Upper lobe of left lung (tissue), 6 donors: ENCODE measurements at places on chromosomes 13 and 19. TPM values are rescaled to one million over a fixed set of nuclear protein-coding genes. Genes with fewer than 3 reads are reported as not detected.

DNA sequence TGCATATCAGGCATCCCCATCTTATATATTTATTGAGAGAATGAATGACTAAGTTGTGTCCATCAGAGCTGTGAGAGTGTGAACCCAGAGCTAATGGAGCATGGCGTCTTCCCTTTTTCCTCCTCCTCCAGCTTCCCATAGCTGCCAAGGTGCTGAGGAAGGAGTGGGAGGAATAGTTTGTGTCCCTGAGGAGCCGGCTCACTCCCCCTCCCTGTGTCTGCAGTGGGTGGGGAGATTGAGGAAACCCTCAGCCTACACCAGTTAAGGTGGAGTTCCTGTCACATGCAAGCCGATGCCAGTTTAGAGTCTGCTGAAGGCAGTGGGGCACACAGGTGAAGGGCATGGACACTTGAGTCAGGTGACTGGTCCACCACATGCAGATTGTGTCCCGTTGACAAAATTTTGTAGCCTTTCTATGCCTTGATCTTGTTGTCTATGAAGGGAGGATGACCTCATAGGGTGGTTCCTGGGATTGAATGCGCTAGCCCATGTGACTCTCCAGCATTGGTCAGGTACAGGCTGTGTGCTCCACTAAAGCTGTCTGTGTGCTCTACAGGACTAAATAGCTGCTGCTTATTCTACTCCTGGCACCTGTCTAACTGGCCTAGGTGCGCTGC is 47.6 kb upstream of the GPI start:
- no peak for DNase-seq

- DNase-seq: no peak
These were observed 65.2 kb downstream of the DPRX start for GRCh38 chr19:53696951-53697350.

DNA sequence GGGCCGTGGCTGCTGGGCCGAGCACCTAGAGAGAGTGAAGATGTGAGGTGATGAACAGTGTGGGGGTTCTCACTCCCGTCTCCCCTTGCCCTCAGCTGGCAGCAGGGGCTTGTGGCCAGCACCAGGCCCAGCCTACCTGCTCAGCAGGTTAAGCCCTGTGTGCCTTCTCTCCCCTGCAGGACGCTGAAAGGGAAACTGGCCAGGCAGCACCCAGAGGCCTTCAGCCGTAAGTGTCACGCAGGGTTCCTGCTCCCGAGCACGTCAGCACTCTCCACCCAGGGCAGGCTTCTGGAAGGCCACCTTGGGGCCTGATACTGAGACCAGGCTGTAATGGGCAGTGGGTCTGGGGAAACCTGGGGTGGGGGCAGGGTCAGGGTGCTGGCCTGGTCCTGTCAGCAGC is 4.7 kb upstream of the UBA52 start:
- DNase-seq: peak; percentile 51

- DNase-seq: no peak
These were observed 171.1 kb downstream of the KCTD12 start for GRCh38 chr13:76715075-76715474.

DNA sequence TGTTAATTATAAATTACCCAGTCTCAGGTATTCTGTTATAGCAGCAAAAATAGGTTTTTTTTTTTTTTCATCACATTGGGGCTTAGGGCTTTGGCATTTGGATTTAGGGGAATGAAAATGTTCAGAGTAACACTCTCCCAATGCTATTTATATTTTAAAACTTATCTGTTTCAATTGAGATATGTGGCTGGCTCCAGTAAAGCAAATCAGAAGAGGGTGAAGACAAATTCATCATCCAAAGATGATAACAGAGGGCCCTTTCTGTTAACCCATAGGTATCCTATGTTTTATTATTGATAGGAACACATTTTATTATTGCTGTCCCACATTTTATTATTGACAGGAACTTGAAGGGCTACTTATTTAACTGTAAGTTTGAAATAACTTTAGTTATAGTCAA is 20.5 kb upstream of the TNFRSF19 start:
- DNase-seq: no peak

DNA sequence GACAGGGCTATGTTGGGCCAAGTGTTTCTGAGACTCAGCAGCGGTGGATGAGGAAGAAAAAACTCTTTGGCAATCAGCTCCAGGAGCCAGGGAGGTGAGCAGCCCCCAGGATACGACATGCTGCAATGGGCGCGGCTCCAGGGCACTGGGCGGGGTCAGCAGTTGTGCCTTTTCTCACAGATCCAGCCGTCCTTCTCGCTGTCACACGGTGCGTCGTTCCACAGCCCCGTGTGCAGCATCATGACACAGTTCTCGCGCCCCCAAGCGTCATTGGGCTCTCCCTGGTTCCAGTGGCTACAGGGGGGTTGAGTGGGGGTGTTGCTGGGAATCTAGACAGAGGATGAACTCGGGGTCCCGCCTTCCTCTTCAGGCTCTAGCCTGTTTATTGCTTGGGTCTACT is 2.7 kb downstream of the CLEC4G start:
- no peak for DNase-seq

- DNase-seq: no peak
These were observed 1369.9 kb downstream of the EFNB2 start for GRCh38 chr13:105165449-105166125.

DNA sequence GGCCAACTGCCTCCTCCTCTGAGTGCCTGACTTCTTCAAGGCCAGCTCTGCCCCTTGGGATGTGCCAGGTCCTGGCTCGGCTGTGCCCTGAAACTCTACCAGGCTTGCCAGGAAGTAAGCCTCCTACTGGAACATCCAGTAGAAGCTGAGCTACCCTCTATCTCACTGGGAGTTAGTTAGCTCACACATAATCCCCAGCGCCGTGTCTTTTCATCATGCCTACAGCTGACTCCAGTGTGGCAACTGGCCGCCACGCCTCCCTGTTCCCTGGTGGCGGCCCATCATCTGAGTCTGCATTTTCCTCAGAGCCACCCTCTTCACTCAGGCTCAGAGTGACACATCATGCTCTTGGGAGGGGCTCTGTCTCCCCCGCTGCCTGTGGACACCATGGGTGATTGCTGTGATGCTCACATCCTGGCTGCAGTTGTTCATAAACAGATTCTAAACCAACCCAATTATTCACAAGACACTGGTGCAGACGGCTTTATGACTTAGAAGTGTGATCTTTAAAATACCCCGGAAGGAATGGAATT is 131.9 kb upstream of the IRS2 start:
- no peak for DNase-seq

The C13orf42 gene
- total RNA-seq: not detected

The LRG1 gene
- 11.8 TPM for total RNA-seq
